Activated effector memory CD4-positive, alpha-beta T cell treated with Interleukin-2 at 50 U/mL for 16 hours (primary cell): ENCODE measurements at places on chromosomes 2 and 18.
A peak's percentile ranks its signal among the peaks of the same experiment; 100 is the strongest.

GRCh38 chr2:232132181-232132580 is 170.7 kb downstream of the DIS3L2 start:
- no peak for DNase-seq

DNA sequence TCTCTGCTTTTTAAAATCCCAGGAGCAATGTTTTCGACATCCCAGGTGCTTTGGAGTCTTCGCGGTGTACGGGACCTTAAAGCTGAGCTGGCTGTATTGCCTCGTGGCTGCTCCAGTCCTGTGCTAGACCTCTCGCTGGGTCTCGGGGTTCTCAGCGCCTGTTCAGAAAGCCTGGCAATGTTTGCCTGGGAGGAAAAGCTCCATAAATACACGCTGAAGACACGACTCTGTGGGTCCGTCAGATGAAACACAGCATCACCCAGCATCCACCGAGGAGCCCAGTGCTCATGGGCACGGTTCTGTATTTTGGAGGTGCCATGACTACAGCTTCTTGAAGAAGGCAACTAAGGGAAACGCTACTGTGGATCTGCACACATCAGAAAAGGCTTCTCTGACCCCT is 21.6 kb downstream of the MBP start:
- DNase-seq: no peak

- no peak for DNase-seq
Observed at GRCh38 chr2:241386519-241386918, 30.4 kb downstream of the FARP2 start.

DNA sequence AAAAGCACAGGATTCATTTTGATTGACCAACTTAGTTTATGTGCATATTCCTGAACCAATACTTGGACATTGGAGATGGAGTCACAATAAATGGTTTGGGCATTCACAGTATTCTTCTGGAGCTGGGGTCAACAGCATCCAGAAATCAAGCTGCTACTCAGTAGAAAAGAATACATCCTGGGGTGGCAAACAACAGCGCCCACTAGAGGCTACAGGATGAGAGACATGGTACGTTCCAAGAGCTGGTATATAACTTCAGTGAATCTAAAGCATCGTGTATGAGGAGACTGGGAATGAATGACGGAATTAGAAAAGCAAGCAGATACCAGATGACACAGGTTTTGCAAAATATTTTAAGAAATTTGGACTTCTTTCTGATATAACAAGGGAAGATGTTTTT is 142.9 kb upstream of the FIGN start:
- DNase-seq: no peak

DNA sequence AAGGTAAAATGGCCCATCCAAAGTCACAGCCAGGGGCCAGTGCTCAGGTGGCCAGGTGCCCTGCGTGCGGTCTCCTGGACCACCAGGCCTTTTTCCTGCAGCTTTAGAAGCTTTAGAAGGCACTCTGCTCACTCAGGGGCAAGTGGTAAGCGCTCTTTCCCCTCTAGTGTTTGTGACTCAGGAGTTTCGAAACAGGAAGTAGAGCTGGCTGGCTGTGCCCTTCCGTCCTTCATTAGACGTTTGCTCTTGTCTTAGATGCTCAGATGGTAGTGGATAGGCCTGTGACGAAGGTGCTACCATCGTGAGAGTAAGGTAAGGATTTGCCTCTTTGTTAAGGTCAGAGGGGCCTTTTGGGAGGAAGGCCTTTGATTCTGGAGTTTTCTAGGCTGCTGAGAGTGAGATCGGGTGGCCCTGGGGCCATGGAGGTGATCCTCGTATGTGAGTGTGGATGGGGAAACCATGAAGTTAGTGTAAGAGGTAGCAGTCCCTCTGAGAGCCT is at the start of gene CASP8:
Gene CASP8, plus strand, starts transcription at position 235 of the 499 bp plus-strand sequence. CDS start 5,951 bp downstream, outside the sequence.
- DNase-seq: peak; percentile 67

GRCh38 chr18:46072376-46072867 is 362 bp upstream of the PSTPIP2 start:
- DNase-seq: no peak

DNA sequence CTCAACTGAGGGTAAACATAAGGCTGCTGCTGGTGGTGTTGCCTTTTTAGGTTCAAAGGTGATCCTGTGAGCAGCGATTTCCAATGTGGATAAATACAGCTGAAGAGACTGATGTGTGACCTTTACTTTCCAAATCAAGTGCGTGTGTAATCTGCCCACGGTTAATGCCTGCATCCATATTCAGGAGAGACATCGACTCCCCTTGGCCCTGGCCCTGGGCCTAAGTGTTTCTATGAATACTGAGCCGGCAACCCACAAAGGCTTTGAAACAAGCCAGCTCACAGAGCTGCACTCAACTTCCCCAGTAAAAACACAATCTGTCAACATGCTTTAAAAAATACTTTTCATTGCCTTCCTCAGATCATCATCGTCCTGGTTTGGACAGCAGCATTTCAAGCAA is 1026.6 kb downstream of the TMEM182 start:
- DNase-seq: no peak

DNA sequence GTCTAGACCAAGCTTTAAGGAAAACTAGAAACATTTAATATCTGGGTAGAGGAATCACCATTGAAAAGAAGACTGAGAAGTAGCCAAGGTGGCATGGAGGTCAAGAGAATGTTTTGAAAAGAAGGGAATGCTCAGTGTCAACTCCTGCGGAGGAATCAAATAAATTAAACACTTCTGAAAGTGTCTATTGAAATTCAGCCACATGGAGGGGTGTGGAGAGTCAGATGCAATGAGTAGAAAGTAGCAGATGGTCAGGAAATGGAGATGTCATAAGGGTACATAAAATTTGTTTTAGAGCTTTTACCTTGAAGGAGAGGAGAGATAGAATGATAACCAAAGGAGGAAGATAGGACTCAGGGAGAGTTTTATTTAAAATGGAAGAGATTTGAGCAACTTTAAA is 35.1 kb downstream of the NLRC4 start:
- DNase-seq: no peak

DNA sequence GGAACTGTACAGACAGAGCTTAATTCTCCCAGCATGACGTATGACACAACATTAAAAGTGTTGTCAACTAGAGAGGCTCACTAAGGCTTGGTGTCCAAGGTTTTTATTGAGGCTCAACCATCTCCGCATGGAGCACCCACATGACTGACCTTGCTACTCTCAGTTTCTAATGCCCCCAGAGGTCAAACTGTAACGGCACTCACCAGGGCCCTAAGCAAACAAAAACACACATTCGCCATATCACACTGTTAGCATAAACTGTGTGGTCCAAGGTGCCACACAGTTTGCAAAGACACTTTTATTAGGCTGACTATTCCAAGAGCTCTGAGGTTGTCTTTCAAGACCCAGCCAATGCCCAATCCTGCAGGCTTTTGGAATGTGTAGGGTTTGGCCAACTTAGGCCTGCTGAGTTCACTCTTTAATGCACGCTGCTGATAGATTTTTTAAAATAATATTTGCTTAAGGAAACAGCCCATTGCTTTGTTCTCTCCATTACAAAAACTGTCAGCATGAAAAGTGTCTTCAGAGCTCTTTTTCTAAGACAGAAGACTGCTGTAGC is 114.9 kb downstream of the DSC3 start:
- DNase-seq: no peak

- no peak for DNase-seq
Observed at GRCh38 chr2:80852079-80852807, 547.7 kb upstream of the LRRTM1 start.

GRCh38 chr2:120429586-120430500 is 83.9 kb downstream of the INHBB start:
- no peak for DNase-seq

- DNase-seq: no peak
Observed at GRCh38 chr18:2986150-2986865, 26.6 kb downstream of the LPIN2 start.

DNA sequence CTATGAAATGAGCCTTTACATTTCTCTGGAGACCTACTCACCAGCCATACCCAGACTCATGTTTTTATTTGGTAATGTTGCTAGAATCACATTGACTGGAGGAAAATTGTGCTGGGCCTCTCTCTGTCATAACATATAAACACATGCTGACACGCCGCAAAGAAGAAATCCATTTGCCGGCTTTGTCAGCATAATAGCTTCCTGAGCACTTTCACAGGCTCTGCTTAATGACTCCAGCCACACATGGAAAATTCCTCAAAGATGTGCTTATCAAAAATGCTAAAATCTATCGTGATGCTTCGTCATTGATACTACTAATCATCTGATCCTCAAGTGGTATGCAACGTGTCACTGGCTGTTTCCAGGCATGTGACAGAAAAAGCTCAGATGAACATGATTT is 63.1 kb downstream of the RND3 start:
- DNase-seq: no peak

GRCh38 chr18:4096486-4096885 is 358.6 kb downstream of the DLGAP1 start:
- no peak for DNase-seq

GRCh38 chr2:182101263-182101662 is 115.6 kb downstream of the PPP1R1C start:
- no peak for DNase-seq

DNA sequence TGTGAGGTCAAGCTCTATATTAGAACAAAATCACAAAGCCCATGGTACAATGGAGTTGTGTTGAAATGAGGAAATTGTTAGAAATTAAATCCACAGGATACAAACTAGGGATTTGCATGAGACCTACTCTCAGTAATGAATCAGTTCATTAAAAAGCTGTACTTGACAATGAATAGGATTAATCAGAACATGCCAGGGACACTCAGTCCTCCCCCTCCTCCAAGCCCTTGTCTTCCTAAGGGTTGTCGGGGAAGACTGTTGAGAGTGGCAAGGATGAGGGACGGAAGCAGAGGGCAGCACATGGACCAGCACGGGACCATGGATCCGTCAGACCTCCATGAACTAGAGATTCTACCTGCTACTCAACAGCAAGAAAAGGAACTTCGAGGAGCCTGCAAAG is 39.8 kb downstream of the SPRED2 start:
- no peak for DNase-seq

- no peak for DNase-seq
Observed at GRCh38 chr2:66582104-66582986, 147.4 kb downstream of the MEIS1 start.
